ENCODE measurements at places on chromosomes 3 and 15.

DNA sequence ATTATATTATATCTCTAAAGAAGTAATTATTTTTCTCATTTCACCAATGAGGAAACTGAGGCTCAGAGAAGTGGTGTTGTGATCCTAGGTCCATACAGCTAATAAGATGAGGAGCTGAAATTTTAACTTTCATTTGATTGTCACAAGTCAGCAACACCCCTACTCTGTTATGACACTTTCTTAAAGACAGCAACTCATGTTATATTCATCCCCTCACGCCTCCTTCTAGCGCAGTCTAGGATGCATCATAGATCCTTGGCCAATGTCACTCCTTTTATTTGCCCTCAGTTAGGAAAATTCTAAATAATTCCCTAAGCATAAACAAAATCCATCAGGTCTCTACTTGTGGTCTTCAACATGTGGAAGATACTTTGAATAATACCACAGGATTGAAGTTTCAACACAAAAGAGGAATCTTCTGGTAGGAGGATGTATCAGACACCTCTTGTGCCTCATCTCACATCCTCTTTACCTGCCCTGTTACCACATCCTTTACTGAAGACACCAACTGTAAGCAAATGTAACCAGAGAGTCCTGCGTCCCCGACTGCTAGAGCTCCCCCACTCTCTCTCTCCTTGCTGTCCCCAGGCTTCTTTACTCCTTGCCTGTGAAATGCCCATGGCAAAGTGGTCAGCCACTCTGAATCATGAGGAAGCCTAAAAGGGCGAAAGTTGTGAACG, 53.7 kb downstream of the TRIM42 start:
- no peak for DNase-seq

GRCh38 chr3:13114811-13115575, 41.8 kb upstream of the IQSEC1 start:
- no peak for DNase-seq

GRCh38 chr15:86139828-86140227, 60.2 kb downstream of the AGBL1 start:
- DNase-seq = no peak

DNA sequence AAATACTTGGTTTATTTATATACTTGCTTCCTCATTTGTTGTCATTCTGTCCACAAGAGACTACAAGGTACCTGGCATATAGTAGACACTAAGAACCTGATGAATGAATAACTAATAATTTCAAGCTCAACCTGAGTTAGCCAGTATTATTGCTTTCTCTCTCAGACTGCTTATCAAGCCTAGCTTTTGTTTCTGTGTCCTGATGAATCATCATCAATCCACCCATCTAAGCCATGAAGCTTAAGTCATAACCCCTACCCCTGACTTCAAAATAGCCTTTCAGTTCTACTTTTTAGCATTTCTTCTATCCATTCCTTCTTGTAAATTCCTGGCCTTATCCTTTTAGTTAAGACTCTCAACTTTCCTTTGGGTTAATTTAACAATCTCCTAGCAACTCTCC, 420.8 kb downstream of the EPHA6 start:
- no peak for DNase-seq

GRCh38 chr3:119289404-119289770, 4.8 kb upstream of the ARHGAP31 start:
- DNase-seq = no peak

DNA sequence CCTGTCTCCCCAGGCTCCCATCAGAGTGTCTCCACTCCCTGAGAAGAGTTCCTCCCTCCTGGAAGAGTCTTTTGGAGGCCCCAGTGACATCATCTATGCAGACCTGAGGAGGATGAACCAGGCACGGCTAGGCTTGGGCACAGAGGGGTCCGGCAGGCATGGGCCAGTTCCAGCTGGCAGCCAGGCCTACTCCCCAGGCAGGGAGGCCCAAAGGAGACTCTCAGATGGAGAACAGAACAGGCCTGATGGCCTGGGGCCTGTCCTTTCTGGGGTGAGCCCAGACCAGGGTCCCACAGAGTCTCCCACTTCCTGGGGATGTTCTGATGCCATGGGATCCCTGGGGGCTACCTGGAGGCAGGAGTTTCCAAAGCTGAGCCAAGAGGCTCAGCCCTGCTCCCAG, 8.5 kb downstream of the SH2D7 start:
- no peak for DNase-seq

DNA sequence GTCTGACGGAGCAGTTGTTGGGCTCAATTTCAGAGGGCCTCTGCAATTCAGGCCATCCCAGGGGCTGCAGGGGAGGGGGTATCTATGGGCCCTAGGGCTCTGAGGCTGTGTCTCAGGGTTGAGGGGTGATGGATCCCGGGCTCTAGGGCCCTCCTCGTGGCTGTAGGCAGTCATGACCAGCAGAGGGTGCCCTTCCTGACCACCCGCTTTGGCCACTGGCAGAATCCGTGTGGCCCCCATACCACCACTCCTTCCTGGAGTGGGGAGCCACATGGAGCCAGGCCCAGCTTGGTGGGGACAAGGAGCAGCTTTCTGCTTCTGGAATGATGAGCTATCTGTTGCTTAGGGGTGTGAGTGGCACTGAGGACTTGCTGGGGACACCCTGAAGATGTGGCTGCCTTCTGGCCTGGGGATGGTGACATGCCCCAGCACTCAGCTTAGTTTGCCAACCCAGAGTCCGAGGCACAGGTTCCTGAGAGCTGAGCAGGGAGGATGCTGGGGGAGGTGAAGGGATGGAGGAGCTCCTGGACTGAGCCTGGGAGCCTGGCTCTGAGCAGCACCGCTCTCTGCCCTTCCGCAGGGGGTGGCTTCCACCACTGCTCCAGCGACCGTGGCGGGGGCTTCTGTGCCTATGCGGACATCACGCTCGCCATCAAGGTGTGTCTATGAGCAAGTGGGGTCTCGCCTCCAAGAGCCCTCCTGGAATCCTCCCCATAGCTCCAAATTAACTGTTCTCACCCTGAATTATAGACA, 20.2 kb downstream of the HDAC11 start:
- DNase-seq = no peak

DNA sequence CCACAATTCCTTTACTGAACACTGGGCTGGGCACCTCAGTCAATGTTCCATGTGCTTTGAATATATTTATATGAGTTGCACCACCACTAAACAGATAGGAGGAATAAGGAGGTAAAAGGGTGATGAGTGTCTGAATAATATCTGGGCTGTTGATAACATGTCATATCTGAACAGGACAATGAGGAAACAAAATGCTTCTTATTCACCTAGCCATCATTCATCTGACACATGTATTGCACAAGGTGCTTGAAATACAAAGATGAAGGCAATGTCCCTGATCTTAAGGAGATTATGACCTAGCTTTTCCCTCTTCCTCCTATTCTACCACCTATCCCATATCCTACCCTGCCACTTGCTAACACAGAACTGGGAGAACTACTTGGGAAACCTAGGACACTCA, 8.0 kb upstream of the CERS3 start:
- DNase-seq = no peak

GRCh38 chr3:29642393-29643033, 361.6 kb downstream of the RBMS3 start:
- DNase-seq = no peak

- no peak for DNase-seq
These were observed 421 bp downstream of the KLHL18 start for GRCh38 chr3:47283193-47283537.

GRCh38 chr3:190130696-190131095, 10.0 kb upstream of the P3H2 start:
- no peak for DNase-seq

GRCh38 chr15:99434506-99435112, 131.2 kb upstream of the MEF2A start:
- no peak for DNase-seq

- no peak for DNase-seq
These were observed 494.0 kb upstream of the TGFBR2 start for GRCh38 chr3:30112411-30112810.

GRCh38 chr3:186457236-186457635, 86.9 kb downstream of the CRYGS start:
- DNase-seq = no peak

DNA sequence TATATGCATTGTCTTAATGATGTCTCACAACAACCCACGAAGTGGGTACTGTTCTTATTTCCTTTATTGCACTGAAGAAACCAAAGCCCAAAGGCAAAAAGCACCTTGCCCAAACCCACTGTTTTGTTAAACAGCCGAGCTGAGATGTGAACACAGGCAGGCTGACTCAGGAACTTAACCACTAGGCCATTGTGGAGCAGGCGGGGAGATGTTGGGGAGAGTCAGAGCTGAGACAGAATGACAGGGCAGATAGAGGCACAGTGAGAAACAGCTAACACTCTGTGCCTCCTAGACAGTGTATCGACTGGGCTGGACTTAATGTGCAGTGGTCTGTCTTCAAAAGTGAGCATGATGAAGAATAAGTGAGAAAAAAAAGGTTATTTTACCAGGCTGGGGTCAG, 56.5 kb downstream of the RPLP1 start:
- no peak for DNase-seq

GRCh38 chr3:150299201-150299600, 108.9 kb upstream of the TSC22D2 start:
- DNase-seq = no peak

DNA sequence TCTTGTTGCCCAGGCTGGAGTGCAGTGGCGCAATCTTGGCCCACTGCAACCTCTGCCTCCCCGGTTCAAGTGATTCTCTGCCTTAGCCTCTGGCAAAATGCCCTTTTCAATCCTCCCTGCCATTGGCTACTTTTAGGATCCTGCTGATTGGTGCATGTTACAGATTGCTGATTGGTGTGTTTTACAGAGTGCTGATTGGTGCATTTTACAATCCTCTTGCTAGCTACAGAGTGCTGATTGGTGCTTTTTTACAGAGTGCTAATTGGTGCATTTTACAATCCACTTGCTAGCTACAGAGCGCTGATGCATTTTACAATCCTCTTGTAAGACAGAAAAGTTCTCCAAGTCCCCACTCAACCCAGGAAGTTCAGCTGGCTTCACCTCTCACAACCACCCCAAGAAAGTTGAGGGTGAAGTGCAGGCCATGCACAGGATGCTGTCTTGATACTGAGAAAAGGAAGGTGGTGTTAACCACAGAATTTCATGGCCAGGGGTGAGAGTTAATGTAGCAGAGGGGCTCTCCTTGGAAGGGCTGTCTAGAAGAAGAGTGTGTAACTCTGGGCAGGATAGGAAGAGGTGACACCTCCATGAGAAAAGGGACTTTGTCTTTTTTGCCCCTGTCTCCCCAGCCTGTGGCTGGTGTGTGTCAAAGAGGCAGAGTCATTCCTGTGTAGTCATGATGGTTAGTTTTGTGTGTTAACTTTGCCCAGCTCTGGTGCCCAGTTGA, 145.9 kb downstream of the APBA2 start:
- no peak for DNase-seq

DNA sequence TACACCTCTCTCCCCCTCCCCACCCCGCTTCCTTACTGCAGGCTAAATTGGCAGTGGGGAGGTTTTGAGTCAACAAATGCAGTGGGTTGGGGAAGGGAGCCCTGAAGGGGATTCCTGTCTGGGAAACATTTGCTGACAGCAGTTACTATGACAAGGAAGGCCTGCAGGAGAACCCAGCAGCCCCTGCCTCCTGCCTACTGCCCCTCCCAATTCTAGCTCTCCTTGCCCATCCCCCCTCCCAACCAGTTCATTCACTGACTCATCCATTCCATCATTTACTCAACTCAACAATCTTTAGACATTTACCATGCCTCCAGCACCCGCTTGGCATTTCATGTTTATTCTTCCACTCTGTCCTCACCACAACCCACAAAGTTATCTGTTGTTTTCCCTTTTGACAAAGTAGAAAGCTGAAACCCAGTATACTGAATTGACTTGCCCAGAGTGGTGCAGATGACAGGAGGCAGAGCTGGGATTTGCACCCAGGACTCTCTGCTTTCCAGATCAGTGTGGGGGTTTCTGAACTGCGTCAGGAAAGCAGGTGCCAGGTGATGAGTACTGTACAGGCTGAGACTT, 75.0 kb downstream of the MAGEF1 start:
- no peak for DNase-seq

DNA sequence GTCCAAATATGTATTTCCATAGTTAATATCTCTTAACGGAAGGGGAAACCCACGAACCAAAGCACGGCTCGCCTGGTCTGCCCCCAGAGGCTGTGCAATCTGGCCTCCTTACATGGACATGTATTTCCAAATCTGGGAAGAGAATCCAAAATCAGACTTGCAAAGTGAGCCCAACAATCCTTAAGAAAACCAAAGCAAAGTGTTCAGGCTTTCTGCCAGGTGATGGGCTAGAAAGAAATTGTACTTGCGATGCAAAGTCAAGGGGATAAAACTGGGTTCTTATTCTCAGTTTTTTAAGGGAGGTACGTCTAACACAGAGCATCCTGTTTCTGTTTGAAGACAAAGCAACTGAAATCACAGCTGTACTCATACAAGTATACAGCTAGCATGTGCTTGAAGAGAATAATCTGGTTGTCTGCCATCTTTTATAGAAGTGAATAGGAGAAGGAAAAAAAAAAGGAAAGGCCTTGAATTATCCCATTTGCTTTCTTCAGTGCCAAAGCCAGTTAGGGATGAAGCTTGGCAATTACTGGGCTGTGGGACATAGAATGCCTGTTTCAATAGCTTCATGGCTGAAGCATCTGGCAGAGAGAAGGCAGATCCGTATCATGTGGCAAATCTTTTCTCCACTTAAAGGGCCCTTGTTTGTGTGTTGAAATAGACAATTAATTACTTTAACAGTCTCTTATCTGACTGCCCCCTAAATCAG, 48.4 kb downstream of the LRIG1 start:
- no peak for DNase-seq

DNA sequence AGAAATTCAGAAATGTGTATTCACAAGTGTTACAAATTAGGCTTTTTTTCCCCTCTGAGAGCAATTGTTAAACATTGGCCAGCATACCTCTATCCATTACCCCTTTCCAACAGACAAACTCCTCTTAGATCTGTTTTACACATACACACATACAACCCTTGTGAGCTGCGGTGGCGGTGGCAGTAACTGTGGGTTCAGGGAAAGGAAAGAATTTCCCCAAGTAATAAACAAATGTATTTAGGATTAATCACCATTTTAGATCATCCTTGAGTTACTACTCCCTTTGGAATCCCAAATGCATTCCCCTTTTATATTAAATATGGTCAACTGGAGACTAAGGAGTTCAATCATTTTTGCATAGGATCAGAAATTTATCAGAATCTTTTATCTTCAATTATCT, 667.0 kb downstream of the FHIT start:
- no peak for DNase-seq

DNA sequence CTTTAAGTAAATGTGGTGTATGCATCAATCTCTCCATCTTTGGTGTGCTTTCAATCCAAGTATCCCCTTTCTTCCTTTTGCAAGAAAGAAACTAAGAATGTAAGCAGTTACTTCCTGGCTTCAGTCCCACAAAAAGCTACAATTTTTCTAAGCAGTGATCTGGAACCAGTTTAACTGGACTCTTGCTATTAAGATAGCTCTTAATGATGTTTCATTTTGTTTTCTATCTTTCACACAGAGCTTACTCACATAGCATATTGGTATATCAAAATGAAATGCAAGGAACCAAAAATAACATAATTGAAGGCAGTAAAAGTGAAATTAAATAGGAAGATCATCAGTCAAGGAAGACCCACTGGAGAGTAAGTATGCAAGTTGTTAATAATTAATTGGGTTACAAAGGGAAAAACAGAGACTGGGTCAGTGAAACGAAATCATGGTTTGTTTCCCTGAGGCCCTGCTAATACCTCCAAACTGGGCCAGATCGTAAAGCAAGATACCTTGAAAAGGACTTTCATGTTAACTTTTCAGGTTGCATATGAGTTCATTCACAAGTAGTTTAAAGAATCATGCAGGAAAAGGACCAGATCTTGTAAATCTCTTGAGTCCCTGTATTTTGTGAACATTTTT, 41.9 kb downstream of the GPR160 start:
- DNase-seq = no peak

All from activated T-helper 1 cell treated with anti-CD3 and anti-CD28 coated beads, Interleukin-2, amount 50 U/mL, for 16 hours (primary cell).